Fibroblast of villous mesenchyme (primary cell): ENCODE measurements at places on chromosomes 3 and 15. TPM values are rescaled to one million over a fixed set of nuclear protein-coding genes. Genes with fewer than 3 reads are reported as not detected.

VGLL3 gene
- 102 and 223 TPM in 2 replicates for total RNA-seq

ITGA11 gene
- total RNA-seq = 87.7 and 159 TPM in 2 replicates

MAGI1 gene
- 20.7 and 29.0 TPM in 2 replicates for total RNA-seq

SECISBP2L gene
- 43.5 and 74.3 TPM in 2 replicates for total RNA-seq

OR5H14 gene
- total RNA-seq = not detected in 2 replicates

LRRC28 gene
- 22.5 and 27.6 TPM in 2 replicates for total RNA-seq

CYP1A2 gene
- not detected in 2 replicates for total RNA-seq

CMTM7 gene
- total RNA-seq = 8.2 and 8.4 TPM in 2 replicates

LOXL1 gene
- total RNA-seq = 73.8 and 99.9 TPM in 2 replicates

SKOR1 gene
- 0.32 TPM in 1 of 2 replicates, not detected in the other for total RNA-seq

MEX3B gene
- 3.9 and 6.4 TPM in 2 replicates for total RNA-seq

SMARCC1 gene
- 44.9 and 45.1 TPM in 2 replicates for total RNA-seq

XCR1 gene
- total RNA-seq = not detected in 2 replicates

TLR9 gene
- total RNA-seq = not detected in 2 replicates

RHCG gene
- not detected in 2 replicates for total RNA-seq

CSTA gene
- 0.32 TPM in 1 of 2 replicates, not detected in the other for total RNA-seq

PRICKLE2 gene
- total RNA-seq = 36.3 and 42.2 TPM in 2 replicates

PPP2R3A gene
- 23.2 and 25.9 TPM in 2 replicates for total RNA-seq

LYSMD2 gene
- total RNA-seq = 5.2 and 10.8 TPM in 2 replicates

ACAP2 gene
- total RNA-seq = 72.5 and 91.1 TPM in 2 replicates

LRTM1 gene
- not detected in 2 replicates for total RNA-seq

BAHD1 gene
- 9.3 and 11.2 TPM in 2 replicates for total RNA-seq

TXNRD3 gene
- 11.3 and 13.4 TPM in 2 replicates for total RNA-seq

C3orf80 gene
- total RNA-seq = 0.86 and 3.2 TPM in 2 replicates

FEZF2 gene
- total RNA-seq = not detected in 2 replicates

APEH gene
- 104 and 109 TPM in 2 replicates for total RNA-seq

CSPG4 gene
- 86.8 and 87.0 TPM in 2 replicates for total RNA-seq

IQCH gene
- 2.6 and 4.7 TPM in 2 replicates for total RNA-seq

PIGZ gene
- total RNA-seq = 1.3 and 1.7 TPM in 2 replicates

WDR72 gene
- not detected in 2 replicates for total RNA-seq
